Uterus (tissue), 4 donors: ENCODE measurements at places on chromosomes 3 and 15. TPM values are rescaled to one million over a fixed set of nuclear protein-coding genes. Genes with fewer than 3 reads are reported as not detected.

SCN11A gene
- not detected for total RNA-seq

GOLGA8H gene
- total RNA-seq = 0.24 TPM

SMAD6 gene
- total RNA-seq = 13.1 TPM

SI gene
- not detected for total RNA-seq

ZIC1 gene
- not detected for total RNA-seq

FBXL2 gene
- not detected for total RNA-seq

FETUB gene
- not detected for total RNA-seq

POPDC2 gene
- 9.6 TPM for total RNA-seq

BLM gene
- 0.46 TPM for total RNA-seq

GRCh38 chr3:86969500-86970189, 21.3 kb downstream of the VGLL3 start:
- H3K36me3 ChIP-seq = no peaks in the 10 kb centered on the region
- H3K27me3 ChIP-seq = no peaks in the 10 kb centered on the region
- H3K4me1 ChIP-seq = no peaks in the 10 kb centered on the region
- H3K27ac ChIP-seq = no peak overlapping the region
- DNase-seq = peak; percentile 34
- H3K4me3 ChIP-seq = no peak overlapping the region

GRCh38 chr3:144105542-144105941, 133.9 kb downstream of the DIPK2A start:
- DNase-seq = no peak
- no peaks in the 10 kb centered on the region for H3K4me1 ChIP-seq
- no peaks in the 10 kb centered on the region for H3K27me3 ChIP-seq
- no peaks in the 10 kb centered on the region for H3K36me3 ChIP-seq

DNA sequence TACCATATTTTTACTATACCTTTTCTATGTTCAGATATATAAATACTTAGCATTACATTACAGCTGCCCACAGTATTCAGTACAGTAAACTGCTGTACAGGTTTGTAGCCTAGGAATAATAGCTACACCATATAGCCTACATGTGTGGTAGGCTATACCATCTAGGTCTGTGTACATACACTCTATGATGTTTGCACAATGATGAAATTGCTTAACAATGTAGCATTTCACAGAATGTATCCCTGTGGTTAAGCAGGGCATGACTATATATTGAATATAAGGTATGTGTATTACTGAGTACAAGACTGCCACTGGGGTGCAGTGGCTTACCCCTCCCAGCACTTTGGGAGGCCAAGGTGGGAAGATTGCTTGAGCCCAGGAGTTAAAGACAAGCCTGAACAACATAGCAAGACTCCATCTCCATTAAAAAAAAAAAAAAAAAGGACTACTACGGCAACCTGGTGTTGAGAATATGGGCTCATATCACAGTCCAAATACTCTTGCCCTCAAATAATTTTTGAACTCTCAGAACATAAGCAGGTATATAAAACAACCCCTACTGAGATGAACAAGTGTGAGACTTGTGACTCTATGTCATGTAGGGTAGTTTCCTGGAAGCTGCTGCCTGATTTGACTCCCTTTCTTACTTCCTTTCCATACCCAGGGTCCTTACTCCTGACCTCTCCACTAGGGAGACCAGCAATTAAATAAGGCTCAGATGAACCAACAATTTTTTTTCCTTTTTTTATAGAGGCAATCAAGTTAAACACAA, 4.8 kb downstream of the PPP1R14D start:
- H3K4me1 ChIP-seq = no peaks in the 10 kb centered on the region
- no peak overlapping the region for H3K27ac ChIP-seq
- no peak for DNase-seq
- H3K36me3 ChIP-seq = no peaks in the 10 kb centered on the region
- H3K27me3 ChIP-seq = no peaks in the 10 kb centered on the region

GRCh38 chr3:177051411-177051810, 145.9 kb downstream of the TBL1XR1 start:
- no peak overlapping the region for H3K27ac ChIP-seq
- DNase-seq = no peak
- H3K36me3 ChIP-seq = no peaks in the 10 kb centered on the region
- no peaks in the 10 kb centered on the region for H3K27me3 ChIP-seq
- H3K4me3 ChIP-seq = no peak overlapping the region

GRCh38 chr3:178969004-178969700, 102.5 kb downstream of the ZMAT3 start:
- no peak overlapping the region for H3K4me3 ChIP-seq
- H3K27me3 ChIP-seq = no peaks in the 10 kb centered on the region
- no peak overlapping the region for H3K27ac ChIP-seq
- H3K36me3 ChIP-seq = no peaks in the 10 kb centered on the region
- H3K4me1 ChIP-seq = no peaks in the 10 kb centered on the region

DNA sequence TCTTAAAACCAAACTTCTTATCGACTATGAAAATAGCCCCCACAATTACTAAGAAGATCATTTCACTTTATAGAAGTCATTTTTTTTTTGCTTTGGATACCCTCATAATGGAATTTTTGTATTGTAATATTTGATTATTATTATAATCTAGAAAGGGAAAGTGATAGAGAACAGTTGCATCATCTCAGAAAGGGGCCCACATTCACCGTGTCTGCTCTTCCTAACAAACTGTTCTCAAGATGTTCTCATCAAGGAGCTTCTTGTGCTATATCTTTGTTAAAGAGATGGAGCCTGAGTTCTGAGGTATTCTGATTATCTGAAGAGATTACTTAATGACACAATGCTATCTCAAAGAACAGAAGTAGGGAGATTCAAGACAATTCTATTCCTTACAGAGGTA, 49.3 kb downstream of the MME start:
- no peak for DNase-seq
- no peak overlapping the region for H3K4me3 ChIP-seq
- no peaks in the 10 kb centered on the region for H3K27me3 ChIP-seq

GRCh38 chr15:81288040-81288439, 35.9 kb downstream of the STARD5 start:
- no peaks in the 10 kb centered on the region for H3K4me1 ChIP-seq
- H3K27ac ChIP-seq = no peak overlapping the region
- no peaks in the 10 kb centered on the region for H3K36me3 ChIP-seq
- no peak overlapping the region for H3K4me3 ChIP-seq
- no peaks in the 10 kb centered on the region for H3K27me3 ChIP-seq
- DNase-seq = no peak

DNA sequence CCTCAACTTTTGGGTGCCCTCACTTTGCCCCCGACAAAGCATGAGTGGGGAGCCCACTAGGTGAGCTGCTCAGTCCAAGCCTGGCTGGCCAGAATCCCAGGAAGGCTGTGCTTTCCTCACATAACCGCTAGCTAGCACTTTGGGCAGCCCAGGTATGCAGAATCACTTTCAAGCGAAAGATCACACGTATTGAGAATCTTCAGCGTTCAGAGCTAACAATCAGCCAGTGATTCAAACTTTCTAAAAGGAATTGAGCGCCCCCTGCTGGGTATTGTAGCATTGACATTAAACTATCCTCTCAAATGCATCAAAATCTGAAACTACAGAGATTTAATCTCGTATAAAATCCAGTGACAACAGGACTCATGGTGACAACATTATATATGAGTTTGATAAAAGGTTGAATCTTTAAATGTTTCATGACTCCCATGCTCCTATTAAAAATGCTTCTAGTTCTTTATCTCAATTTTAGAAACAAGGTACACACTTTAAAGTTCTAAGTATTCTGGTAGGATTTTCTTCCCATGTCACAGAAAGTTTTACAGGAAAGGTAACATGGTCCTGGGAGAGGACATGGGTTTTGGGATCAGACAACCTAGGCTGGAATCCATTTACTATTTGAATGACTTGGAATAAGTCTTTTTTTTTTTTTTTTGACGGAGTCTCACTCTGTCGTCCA, 11.8 kb downstream of the ANAPC13 start:
- H3K36me3 ChIP-seq = no peaks in the 10 kb centered on the region
- H3K4me3 ChIP-seq = no peak overlapping the region
- peak; percentile 68 for DNase-seq
- H3K27me3 ChIP-seq = no peaks in the 10 kb centered on the region

DNA sequence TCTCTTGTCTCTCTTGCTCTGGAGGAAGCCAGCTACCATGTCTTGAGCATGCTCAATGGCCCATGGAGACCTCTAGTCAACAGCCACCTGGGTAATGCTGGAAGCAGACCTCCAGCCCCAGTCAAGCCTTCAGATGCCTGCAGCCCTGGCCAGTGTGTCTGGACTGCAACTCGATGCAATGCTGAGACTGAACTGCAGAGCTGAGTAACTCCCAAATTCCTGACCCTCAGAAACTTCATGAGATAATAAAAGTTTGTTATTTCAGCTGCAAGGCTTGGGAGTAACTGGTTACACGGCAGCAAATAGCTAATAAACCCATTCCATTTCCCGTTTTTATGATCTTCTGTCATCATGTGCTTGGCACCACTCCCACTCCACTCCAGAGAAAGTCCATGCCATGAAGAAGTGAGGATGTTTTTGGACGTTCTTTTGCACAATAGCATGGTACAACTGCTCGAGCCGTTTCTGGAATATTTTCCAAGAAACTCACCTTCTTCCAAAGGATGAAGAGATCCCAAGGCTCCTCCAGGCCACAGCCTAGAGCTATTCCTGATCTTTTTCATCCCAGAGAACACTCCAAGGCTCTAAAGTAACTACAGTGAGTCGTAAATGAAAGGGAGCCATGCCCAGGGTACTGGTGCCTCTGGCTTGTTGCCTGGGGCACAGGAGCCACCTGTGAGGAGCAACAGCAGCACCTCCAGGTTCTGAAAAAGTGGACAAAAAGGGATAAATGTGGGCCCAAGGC, 72.0 kb upstream of the KLF13 start:
- H3K4me3 ChIP-seq = no peak overlapping the region
- H3K4me1 ChIP-seq = no peaks in the 10 kb centered on the region
- peak; percentile 53 for DNase-seq
- no peak overlapping the region for H3K27ac ChIP-seq
- H3K36me3 ChIP-seq = no peaks in the 10 kb centered on the region

DNA sequence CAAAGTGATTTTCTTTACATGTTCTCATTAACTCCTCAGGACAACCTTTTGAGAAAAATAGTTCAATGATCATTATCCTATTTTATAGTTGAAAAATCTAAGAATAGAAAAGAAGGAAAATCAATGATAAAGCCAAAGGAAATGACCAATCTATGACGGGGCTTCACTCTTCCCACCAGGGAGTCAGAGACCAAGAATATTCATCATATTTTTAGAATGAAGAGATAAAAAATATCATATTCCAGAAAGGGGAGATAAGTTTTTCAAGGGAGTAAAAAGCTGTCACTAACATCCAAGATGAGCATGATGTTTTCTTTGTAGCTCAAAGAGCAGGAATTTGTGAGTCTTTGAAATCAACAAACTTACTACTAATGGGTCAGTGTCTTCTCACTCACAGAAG, 71.5 kb upstream of the LPP start:
- H3K4me3 ChIP-seq = no peak overlapping the region
- no peaks in the 10 kb centered on the region for H3K4me1 ChIP-seq

GRCh38 chr3:8443829-8444791, 57.5 kb upstream of the LMCD1 start:
- H3K27me3 ChIP-seq = no peaks in the 10 kb centered on the region
- H3K27ac ChIP-seq = peak overlapping the region; percentile 45
- no peaks in the 10 kb centered on the region for H3K4me1 ChIP-seq
- no peaks in the 10 kb centered on the region for H3K36me3 ChIP-seq

GRCh38 chr3:133441867-133442270, 42.0 kb downstream of the BFSP2 start:
- no peaks in the 10 kb centered on the region for H3K36me3 ChIP-seq
- no peaks in the 10 kb centered on the region for H3K27me3 ChIP-seq
- H3K4me3 ChIP-seq = no peak overlapping the region

DNA sequence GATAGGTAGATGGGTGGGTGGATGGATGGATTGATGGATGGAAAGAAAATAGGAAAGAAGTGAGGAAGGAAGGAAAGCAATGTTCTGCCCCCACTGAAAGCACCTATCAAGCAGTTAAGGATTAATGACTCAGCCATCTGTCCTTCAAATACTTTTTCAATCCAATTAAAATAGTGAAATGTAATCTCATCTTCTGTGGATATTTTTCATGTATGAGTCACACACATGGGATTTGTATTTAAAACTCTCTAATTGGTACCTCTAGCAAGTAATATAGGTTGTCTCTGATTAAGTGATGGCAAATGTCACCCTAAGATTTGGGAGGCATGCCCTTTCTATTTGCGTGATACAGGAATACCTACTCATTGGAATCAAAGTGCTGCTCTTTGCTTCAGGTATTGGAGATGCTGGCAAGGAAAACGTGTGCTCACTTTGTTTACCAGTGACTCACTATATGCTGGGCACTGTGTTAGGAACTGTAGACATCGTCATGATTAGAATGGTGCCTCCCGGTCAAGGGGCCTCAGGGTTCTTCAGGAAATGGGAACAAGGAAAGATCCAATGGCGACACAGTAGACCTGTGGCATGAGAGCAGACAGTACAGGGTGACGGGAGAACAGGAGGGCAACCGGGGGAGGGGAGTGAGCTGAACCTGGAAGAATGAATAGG, 230.1 kb downstream of the CLSTN2 start:
- no peak for DNase-seq
- H3K4me3 ChIP-seq = no peak overlapping the region
- no peaks in the 10 kb centered on the region for H3K36me3 ChIP-seq
- H3K4me1 ChIP-seq = no peaks in the 10 kb centered on the region
- no peak overlapping the region for H3K27ac ChIP-seq

DNA sequence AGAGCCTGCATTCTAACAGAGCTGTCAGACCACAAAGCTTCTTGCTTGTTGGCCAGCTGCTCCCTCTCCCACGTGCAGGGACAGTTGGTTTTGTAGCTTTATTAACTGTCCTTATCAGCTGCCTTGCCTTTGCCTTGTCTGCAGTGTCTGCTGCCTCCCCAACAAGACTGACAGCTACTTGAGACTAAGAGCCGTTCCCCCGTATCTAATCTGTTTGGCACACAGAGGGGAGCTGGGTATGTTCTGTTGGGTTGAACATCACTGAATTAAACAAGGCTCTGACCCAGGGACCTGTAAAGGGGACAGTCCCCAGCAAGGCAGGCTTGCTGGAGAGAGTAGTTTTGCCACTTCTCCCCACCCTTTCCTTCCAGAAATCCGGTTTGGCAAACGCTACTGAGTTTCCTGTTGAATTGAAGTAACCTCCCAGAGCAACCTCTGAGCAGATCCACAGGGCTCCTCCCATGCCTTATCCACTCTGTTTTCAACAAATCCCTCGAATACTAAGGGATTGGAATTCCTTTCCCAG, 116.1 kb downstream of the ANP32A start:
- H3K4me1 ChIP-seq = no peaks in the 10 kb centered on the region
- no peak overlapping the region for H3K4me3 ChIP-seq
- peak overlapping the region; percentile 13 for H3K27ac ChIP-seq
- H3K27me3 ChIP-seq = no peaks in the 10 kb centered on the region
